NCI-H774 (cell line): ENCODE measurements at places on chromosomes 6 and 20.
A peak's percentile ranks its signal among the peaks of the same experiment; 100 is the strongest.

DNA sequence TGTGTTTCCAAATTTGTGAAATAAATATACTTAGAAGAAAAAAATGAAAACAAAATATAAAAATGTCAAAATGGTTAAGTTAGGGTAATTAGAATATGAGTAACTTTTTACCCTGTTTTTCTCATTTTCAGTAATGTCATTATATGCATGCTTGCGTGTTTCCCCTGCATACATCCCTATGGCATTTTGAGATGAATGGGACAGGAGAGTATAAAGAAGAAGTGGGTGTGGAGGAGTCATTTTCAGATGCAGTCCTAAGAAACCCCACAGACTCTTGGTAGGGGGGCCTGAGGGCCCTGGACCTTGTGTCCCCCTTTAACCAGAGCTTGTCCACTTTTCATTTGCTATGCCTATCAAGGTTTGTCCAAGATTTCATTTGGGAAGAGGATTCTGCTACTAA, 77.2 kb downstream of the FOXO3 start:
- DNase-seq = no peak

DNA sequence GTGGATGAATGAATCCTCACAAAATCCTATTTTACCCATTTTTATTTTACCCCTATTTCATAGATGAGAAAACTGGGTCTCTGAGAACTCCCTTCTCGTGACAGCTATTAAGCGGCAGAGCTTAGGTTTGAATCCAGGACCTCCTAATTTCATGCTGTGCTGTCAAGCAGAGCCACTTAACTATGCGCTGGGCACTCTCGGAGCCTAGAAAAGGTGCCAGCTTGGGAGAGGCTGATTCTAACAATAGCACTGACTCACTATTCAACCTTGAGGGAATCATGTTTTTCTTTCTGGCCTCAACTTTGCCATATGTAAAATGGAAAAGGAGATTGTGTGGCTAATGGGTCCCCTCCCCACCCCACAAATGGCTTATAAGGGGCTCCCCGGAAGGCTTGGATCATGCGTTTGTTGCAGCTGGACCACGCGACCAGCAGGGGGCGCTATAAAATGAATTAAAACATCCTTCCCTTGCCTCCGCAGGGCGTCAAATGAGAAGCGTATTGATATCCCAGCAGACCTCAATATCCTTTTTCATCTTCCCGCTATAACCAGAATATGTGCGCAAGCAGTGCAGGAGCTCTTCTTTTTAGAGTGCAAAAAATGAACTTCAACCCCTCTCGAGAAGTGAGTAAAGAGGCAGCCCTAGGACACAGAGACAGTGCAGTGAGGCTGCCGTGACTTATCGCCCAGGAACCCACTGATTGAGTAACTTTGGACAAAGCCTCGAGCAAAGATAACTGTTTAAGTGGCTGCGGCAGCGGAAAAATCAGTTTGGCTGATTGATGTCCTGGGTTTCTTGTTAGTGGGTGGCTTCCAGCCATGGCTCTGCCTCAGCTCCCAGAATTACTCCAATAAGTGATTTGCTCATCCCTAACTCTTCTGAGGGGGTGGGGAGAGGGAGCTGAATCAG, 12.8 kb upstream of the PDYN start:
- no peak for DNase-seq

DNA sequence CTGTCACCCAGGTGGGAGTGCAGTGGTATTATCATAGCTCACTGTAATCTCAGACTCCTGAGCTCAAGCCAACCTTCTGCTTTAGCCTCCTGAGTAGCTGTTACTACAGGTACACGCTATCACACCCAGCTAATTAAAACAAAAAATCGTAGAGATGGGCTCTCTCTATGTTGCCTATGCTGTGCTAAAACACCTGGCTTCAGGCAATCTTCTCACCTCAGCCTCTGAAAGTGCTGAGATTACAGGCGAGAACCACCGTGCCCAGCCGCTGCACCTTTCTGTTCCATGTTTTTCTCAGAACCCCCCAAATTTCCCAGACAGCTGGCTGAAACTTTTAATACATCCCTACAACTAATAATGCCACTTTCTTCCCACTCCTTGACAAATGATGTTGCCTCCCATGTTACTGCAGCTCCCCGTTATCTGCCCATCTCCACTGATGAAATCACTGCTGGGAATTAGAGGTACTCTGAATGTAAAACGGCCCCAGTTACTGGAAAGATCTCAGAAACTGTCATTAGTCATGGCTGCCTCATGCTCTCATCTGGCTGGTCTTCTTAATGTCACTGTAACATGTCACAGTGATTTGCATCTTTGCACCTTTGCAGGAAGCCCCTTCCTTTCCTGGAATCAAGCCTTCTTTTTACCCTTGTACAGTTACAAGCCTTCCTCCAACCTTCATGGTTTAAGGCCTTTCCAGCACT, 697.5 kb downstream of the PRKN start:
- DNase-seq = no peak

GRCh38 chr6:2353412-2354137, 108.2 kb upstream of the GMDS start:
- peak; percentile 43 for DNase-seq

- no peak for DNase-seq
Observed at GRCh38 chr6:147586044-147586443, 77.6 kb downstream of the SAMD5 start.

- DNase-seq = no peak
Observed at GRCh38 chr20:57167971-57168701, 98.3 kb downstream of the BMP7 start.

- no peak for DNase-seq
Observed at GRCh38 chr6:89045011-89045387, 35.6 kb upstream of the PNRC1 start.

DNA sequence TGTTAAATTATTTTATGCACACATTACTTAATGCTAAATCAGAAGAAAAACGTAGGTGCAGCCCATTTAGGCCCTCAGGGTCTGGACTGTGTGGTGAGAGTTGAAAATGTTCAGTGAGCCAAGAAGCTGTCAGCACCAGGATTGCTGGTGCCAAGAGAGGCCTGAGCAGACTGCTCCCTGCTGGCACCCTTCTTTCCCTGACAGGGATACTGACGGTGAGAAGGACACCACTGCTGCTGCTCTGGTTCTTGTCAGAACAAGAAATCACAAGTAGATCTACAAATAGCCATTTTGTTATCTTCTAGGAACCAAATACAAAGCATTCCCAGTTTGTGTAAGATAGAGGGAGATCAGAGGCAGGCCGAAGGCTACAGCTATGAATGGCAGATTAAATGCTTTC, 48.7 kb upstream of the CRISP1 start:
- DNase-seq = no peak

DNA sequence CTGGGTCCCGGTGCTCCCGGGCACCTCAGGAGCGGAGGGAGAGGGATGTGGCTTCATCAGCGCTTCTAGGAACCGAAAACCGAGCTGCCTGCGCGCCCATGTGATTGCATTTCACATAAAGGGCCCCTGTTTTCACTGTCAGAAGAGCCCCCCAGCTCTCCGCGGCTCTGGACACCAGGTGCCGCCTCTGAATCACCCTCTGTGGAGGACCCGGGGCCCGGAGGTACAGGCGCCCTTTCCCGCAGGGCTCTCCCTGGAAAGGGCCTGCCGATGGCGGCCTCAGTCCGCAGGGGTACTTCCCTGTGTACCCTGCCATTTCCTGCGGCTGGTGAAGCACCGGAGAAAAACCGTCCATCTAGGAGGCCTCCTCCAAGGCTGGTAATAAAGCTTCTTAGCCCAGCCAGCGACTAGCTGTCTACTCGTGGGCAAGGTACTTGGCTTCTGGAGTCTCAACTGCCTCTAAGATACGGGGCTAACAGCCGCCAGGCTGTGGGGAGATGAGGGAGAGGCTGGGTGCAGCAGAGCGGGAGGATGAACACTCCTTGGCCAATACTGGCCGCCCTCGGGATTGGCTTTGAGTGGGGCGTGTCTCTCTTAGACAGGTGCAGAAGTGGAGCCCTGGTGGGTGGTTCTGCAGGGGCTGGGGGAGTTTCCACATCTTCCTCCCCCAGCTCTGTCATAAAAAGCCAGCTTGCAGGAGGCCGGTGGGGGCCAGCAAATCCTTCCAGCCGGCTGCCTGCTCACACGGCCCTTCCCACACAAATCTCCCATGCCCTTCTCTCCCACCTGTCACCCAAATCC, 1.6 kb downstream of the PPP1R16B start:
- DNase-seq = no peak

- no peak for DNase-seq
Observed at GRCh38 chr20:53782612-53783246, 189.1 kb upstream of the ZNF217 start.

- DNase-seq = no peak
Observed at GRCh38 chr20:51022803-51023616, at the start of gene KCNG1. Gene KCNG1, minus strand, starts transcription at chr20:51023107. Its CDS starts 12,769 bp downstream, at chr20:51010338.

- DNase-seq = no peak
Observed at GRCh38 chr6:34103321-34103720, 42.6 kb downstream of the GRM4 start.
